Inflammatory macrophage treated with lipopolysaccharide for 4 hours (primary cell): ENCODE measurements at places on chromosomes 3 and 15.
A peak's percentile ranks its signal among the peaks of the same experiment; 100 is the strongest.

- DNase-seq, result no peak
Measured at GRCh38 chr15:42032376-42033213, 11.8 kb upstream of the PLA2G4E start.

DNA sequence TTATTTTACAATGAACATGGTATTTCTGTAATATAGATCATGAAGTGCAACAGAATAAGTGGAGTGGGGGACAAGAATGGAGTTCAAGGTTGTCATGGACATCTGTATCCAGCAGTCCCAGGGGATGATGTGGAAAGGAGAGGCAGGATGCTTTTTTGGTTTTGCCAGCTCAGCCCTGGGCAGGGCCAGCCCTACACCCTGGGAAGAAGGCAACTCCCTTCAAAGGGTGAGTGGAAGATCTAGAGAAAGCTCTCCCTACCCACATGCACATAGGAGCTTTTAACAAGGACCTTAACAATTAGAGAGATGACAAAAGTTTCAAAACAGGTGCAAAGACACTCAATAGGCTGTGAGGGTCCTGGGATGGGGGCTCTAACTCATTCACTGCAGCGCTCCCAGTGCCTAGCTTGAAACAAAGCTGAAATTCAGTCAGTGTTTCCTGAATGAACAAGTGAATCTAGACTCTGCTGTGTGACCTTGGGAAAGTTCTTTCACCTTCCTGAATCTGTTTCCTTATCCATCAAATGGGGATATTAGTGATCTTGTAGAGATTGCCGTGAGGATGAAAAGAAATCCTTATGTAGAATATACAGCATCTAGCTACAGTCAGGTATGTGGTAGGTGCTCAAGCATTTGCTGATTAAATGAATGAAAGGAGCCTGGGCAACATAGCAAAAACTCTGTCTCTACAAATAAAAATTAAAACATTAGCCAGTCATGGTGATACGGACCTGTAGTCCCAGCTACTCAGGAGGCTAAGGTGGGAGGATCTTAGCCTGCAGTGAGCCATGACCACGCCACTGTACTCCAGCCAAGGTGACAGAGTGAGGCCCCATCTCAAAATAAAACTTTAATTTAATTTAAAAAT lies 14.3 kb downstream of the BHLHE40 start:
- DNase-seq, result no peak

- DNase-seq, result peak; percentile 48
Measured at GRCh38 chr15:63238796-63239195, 38.6 kb upstream of the APH1B start.

- peak; percentile 15 for DNase-seq
Measured at GRCh38 chr3:100087198-100087597, 27.1 kb downstream of the FILIP1L start.

- DNase-seq, result no peak
Measured at GRCh38 chr3:64187065-64187959, 38.0 kb downstream of the PRICKLE2 start.

GRCh38 chr15:88014454-88015160 lies 241.9 kb downstream of the NTRK3 start:
- no peak for DNase-seq

DNA sequence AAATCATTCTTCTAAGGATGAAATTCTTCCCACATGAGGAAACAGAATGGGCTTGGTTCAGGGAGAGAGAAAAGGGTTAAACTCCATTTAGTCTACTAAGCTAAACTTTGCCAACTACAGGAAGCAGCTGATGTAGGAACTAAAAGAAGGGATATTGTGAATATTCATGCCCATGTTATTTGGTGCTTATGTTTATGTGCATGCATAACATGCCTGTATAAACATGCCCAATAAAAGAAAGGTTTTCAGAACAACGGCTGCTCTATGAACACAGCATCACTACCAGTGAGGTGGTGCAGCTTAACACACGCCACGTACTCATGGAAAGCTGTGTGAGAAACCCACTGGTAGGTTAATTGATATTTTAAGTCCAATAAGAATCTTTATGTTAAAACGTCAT lies 59.4 kb upstream of the VGLL4 start:
- DNase-seq, result no peak

- no peak for DNase-seq
Measured at GRCh38 chr3:67011414-67012131, 13.5 kb downstream of the KBTBD8 start.

DNA sequence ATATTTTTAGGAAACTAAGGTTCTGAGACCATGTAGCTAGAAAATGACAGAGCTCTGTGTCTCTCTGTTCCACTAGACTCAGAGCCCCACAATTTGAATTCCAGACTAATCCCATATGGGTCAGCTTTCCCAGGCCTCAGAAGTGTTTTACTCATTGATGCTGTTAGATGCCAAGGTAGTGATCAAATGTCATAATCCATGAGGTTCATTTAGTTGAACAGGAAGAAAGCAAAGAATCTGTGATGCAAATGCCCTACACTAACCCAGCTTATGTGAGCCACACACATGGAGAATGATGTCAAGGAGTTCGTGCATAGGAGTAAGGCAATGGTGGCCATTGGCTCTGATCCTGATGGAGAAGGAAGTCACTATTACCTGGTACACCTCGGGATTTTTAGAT lies 363.4 kb upstream of the RARB start:
- no peak for DNase-seq

DNA sequence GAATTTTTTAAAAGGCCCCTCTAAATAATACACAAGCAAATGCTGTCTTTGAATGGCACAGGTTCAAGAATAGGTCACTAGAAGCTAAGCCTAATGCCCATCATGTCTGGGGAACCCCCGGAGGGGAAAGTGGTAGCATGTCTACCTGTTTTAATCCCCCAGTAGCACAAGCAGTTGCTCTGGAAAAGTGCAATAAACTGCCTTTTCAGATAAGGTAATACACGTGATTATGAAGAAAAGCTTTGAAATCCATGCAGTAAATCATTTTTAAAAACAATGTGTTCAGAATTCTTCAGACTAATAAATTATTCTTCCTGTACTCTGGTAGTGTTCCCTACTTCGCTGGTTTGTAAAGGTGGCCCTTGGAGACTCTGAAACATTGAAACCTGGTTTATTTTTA lies 922.2 kb downstream of the ROBO1 start:
- DNase-seq, result no peak

DNA sequence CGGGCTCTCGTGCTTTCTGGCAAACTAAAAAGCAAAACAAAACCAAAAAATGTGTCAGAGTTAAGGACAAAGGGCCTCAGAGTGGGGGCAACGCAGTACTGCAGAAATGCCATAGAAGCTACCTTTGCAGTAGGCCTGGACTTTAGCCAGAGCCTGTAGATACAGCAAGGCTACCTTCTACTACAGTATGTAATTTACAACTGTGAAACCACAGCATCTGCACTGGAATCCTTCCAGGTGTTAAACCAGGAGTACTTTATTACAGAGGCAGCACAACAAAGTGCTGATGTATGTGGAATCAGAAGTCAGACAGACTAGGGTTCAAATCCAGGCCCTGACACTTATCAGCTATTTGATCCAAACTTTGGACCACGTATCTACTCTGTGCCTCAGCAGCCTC lies 34.9 kb downstream of the RUBCN start:
- DNase-seq, result no peak

DNA sequence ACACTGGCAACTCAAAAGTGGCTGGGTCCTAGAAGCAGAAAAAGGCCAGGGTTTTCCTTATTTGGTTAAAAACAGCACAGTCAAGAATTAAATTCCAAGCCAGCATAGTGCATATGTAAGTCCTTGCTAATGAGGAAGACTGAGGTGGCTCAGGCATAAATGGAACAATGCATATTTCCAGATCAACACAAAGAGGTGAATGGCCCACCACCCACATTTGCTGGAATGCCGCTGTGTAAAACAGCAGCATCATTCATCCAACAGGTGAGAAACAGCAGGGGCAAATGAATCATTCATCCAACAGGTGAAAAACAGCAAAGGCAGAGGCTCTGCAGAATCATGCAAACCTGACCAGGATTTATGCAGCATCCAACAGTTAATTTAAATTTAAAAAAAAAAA lies 32.9 kb downstream of the GPR176 start:
- DNase-seq, result no peak

- DNase-seq, result no peak
Measured at GRCh38 chr15:76439542-76439941, 103.0 kb downstream of the ISL2 start.

GRCh38 chr15:88657326-88658069 lies 18.7 kb downstream of the ISG20 start:
- DNase-seq, result peak; percentile 40

DNA sequence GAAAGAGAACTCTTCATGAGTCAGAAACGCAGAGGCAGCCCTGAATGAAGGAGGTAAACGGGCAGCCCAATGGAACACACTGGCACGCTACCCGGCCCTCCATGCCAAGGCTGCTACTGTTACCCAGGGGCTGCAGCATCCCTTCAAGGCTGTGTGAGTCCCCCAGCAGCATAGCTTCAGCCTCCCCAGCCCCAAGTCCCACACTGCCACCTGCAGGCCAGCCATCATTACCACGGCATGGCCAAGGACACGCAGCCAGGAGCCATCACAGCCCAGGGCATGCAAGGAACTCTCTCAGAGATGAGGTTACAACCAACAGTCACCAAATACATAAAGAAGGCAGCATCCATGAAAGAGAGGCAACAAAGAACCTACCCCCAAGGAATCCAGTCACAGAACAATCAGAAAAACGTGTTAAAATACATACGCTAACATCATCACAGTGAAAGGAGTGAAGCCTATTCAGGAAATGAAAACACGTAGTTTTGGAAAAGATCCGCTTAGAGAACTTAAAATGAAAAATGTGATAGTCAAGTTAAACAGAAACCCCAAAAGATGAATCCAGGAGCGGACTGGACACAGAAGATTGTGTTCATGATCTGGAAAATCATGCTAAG lies 22.4 kb downstream of the PLA2G4F start:
- DNase-seq, result peak; percentile 62
